ENCODE measurements at places on chromosomes 4 and X. TPM values are rescaled to one million over a fixed set of nuclear protein-coding genes. Genes with fewer than 3 reads are reported as not detected.

S100G gene
- polyA plus RNA-seq, result not detected

DDIT4L gene
- 2.1 TPM for polyA plus RNA-seq

CFAP47 gene
- polyA plus RNA-seq, result 0.02 TPM

SORCS2 gene
- polyA plus RNA-seq, result 1.6 TPM

ANK2 gene
- polyA plus RNA-seq, result 1.5 TPM

CLDN34 gene
- polyA plus RNA-seq, result not detected

DUSP9 gene
- 0.05 TPM for polyA plus RNA-seq

CITED1 gene
- polyA plus RNA-seq, result 0.41 TPM

INTS6L gene
- 2.0 TPM for polyA plus RNA-seq

IL13RA2 gene
- polyA plus RNA-seq, result 9.6 TPM

MAOB gene
- 0.93 TPM for polyA plus RNA-seq

CXCL10 gene
- not detected for polyA plus RNA-seq

CYTL1 gene
- polyA plus RNA-seq, result 3.0 TPM

- H3K36me3 ChIP-seq, result peaks cover 8% of the 10 kb centered on the region
- H3K4me3 ChIP-seq, result no peak overlapping the region
- H3K27ac ChIP-seq, result peak overlapping the region; percentile 68
Measured at GRCh38 chr4:174318829-174319764, 35.4 kb downstream of the CEP44 start.

DNA sequence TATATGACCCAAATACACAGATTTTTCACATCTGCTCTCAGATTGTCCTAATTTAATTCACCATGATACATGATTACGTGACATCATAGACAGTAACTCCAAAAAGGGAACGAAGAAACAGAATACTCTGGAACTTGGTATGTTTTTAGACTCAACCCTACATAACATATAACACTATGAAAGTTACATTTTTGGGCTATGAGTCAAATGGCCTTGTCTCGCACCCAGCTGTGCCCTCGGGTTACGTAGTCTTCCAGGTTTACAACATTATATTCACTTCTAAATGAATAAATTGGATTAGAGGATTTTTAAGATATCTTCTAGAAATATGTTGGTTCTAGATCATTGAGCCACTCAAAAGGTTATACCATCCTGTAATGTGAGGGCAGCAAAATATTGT lies 2089.6 kb upstream of the TENM3 start:
- H3K36me3 ChIP-seq, result no peaks in the 10 kb centered on the region
- DNase-seq, result no peak

GRCh38 chr4:119233750-119234149 lies 21.2 kb downstream of the USP53 start:
- no peak overlapping the region for H3K4me3 ChIP-seq
- H3K27ac ChIP-seq, result no peak overlapping the region
- peak; percentile 38 for DNase-seq
- H3K36me3 ChIP-seq, result peaks cover 9% of the 10 kb centered on the region

- no peaks in the 10 kb centered on the region for H3K36me3 ChIP-seq
- DNase-seq, result no peak
Measured at GRCh38 chrX:17792826-17793225, 55.5 kb downstream of the SCML1 start.

DNA sequence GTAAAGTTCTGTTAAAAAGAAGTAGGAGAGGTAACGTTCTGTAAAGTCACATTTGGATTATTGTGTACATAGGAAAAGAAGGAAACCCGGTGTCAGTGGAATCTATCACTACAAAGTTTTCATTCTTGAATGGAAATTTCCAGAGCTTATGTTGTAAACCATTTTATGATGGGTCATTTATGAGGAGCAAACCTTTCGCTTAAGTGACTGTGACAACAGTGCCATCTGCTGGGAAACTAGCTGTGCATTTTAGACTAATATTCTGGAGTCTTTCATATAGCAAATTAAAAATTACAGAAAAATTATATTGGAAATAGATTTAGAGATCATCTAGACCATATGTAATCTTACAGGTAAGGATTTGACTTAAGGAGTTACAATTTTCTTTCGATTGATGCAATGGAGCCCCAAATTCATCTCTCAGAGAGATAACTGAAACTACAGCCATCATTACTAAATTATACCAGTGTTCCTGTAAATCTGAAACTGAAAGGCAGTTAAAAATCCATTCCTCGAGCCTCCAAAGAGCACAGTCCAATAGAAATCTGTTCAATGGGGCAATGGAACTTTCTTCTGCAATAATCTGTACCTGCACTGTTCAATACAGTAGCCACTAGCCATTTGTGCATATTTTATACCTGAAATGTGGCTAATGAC lies 26.9 kb downstream of the ASB9 start:
- no peak overlapping the region for H3K4me3 ChIP-seq
- DNase-seq, result peak; percentile 51
- H3K4me1 ChIP-seq, result no peaks in the 10 kb centered on the region

GRCh38 chr4:54513204-54513603 lies 144.6 kb upstream of the KIT start:
- no peaks in the 10 kb centered on the region for H3K36me3 ChIP-seq
- peaks cover 9% of the 10 kb centered on the region for H3K4me1 ChIP-seq
- no peaks in the 10 kb centered on the region for H3K27me3 ChIP-seq
- H3K4me3 ChIP-seq, result no peak overlapping the region

- no peaks in the 10 kb centered on the region for H3K27me3 ChIP-seq
- H3K4me1 ChIP-seq, result no peaks in the 10 kb centered on the region
- peak overlapping the region; percentile 90 for H3K27ac ChIP-seq
- H3K36me3 ChIP-seq, result peaks cover 18% of the 10 kb centered on the region
Measured at GRCh38 chr4:39698424-39699009, 581 bp downstream of the UBE2K start.

DNA sequence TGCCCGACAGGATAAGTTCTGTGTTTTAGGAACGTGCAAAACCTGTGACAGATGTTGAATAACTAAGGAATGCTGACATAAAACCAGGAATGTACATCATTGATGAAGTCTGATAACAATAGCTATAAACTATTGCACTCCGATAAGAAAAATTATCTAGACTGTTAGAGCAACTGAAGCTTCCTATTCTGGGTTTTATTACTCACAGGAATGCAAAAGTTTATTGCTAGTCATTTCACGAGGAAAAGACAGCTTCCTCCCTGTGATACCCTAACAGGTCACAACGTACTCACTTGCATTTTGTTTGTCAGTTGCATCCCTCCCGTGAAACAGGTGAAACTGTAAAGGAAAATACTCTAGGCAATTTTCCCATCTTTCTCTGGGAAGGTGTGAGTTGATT lies 65.9 kb downstream of the CLDN22 start:
- H3K4me3 ChIP-seq, result no peak overlapping the region
- no peak for DNase-seq
- no peak overlapping the region for H3K27ac ChIP-seq
- H3K4me1 ChIP-seq, result no peaks in the 10 kb centered on the region
- H3K36me3 ChIP-seq, result peaks cover 14% of the 10 kb centered on the region
- H3K27me3 ChIP-seq, result no peaks in the 10 kb centered on the region

DNA sequence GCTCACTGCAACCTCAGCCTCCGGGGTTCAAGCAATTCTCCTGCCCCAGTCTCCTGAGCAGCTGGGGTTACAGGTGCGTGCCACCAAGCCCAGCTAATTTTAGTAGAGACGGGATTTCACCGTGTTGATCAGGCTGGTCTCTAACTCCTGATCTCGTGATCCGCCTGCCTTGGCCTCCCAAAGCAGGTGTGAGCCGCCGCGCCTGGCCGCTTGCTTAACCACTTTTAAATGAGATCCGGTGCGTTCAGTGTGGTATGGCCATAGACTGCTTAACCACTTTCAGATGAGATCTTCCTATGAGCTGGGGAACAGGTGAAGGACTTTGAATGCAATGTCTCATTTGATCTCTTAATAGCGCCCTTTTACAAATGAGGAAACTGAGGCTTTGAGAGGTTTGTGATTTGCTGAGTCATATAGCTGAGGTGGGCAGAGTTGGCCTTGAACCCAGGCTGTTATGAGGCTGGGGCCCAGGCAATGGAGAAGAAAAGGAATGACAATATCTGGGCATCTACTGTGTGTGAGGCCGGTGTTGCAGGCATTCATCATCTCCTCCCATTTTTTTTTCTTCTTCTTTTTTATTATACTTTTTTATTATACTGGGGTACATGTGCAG lies 41.9 kb upstream of the NSG1 start:
- no peaks in the 10 kb centered on the region for H3K27me3 ChIP-seq
- no peak for DNase-seq
- H3K4me3 ChIP-seq, result no peak overlapping the region
- no peaks in the 10 kb centered on the region for H3K36me3 ChIP-seq
- H3K4me1 ChIP-seq, result no peaks in the 10 kb centered on the region

- no peaks in the 10 kb centered on the region for H3K27me3 ChIP-seq
- no peak overlapping the region for H3K27ac ChIP-seq
- H3K36me3 ChIP-seq, result peaks cover 3% of the 10 kb centered on the region
- no peak for DNase-seq
- H3K4me1 ChIP-seq, result no peaks in the 10 kb centered on the region
Measured at GRCh38 chr4:20172070-20172760, 79.5 kb upstream of the SLIT2 start.

- H3K27ac ChIP-seq, result no peak overlapping the region
- no peaks in the 10 kb centered on the region for H3K36me3 ChIP-seq
- no peak overlapping the region for H3K4me3 ChIP-seq
- DNase-seq, result no peak
- H3K4me1 ChIP-seq, result no peaks in the 10 kb centered on the region
Measured at GRCh38 chrX:13808865-13809264, 8.0 kb downstream of the GPM6B start.

DNA sequence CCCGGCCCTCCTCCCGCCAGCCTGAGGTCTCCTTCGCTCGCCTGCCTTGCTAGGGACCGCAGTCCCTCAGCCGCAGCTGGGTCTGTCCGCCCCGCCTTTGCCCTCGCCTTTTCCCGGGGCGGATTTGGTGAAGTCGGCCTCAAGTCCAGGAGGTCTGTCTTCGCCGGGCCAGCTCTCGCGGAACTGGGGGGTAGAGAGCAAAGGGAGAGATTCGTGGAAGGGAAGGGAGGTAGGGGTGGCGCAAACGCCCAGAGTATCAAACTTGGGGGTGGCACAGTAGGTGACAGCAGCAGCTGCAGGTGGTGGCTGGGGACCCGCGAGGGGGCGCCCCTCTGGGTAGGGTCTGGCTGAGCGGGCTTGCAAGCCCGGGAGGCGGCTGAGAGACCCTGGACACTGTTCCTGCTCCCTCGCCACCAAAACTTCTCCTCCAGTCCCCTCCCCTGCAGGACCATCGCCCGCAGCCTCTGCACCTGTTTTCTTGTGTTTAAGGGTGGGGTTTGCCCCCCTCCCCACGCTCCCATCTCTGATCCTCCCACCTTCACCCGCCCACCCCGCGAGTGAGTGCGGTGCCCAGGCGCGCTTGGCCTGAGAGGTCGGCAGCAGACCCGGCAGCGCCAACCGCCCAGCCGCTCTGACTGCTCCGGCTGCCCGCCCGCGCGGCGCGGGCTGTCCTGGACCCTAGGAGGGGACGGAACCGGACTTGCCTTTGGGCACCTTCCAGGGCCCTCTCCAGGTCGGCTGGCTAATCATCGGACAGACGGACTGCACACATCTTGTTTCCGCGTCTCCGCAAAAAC lies at the start of gene NPY2R:
NPY2R (plus strand) TSS at position 379 of the 797 bp plus-strand sequence. CDS start 5,304 bp downstream, outside the sequence.
- no peak within 1 kb of the TSS for H3K27ac ChIP-seq
- DNase-seq, result peak; percentile 69
- peak within 1 kb of the TSS; percentile 42 for H3K4me3 ChIP-seq

DNA sequence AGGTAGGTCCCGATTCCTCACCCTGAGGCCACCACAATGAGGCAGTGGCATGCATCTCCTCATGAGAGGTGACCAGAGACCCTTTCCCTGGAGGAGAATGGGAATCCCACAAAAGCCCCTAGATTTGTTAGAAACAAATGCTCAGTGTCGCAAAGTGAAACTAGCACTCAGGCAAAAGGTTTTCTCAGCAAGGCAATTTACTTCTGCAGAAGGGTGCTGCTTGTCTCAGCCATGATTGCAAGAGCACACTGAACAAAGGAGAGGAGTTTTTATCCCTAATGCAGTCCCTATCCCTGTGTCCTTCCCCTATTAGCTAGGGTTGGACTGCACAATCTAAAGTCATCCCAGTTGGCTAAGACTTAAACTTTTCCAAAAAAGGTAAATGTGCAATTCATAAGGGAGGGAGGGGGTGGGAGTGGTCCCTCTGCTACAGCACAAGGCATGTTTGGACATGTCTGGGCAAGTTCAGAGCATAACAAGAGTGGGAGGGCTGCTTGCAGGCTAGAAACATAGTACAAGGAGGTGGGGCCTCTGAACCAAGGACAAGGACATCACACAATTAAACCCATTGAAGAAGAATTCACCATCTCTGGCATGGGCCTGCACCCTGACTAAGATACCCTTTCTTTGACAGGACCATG lies 185.3 kb downstream of the CCNG2 start:
- no peak overlapping the region for H3K4me3 ChIP-seq
- no peak overlapping the region for H3K27ac ChIP-seq
- H3K4me1 ChIP-seq, result no peaks in the 10 kb centered on the region
- no peaks in the 10 kb centered on the region for H3K36me3 ChIP-seq
- no peak for DNase-seq

DNA sequence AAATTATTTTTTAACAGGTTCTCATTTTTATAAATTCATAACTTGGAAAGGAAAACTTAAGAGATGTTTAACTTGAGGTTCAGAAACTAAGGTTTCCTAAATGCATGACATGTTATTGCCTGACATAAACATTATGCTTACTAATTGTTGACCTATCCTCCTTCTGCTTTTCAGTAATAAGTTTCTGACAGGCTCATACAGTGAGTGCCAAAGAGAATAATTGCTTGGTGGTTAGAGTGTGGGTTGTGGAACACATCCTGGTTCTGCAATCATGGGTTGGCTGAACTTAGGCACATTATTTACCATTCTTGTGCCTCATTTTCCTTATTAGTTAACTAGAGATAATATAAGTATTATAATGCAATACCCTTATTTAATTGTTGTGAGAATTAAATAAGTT lies 56.5 kb downstream of the BMPR1B start:
- no peaks in the 10 kb centered on the region for H3K27me3 ChIP-seq
- DNase-seq, result no peak
- no peak overlapping the region for H3K4me3 ChIP-seq
- H3K36me3 ChIP-seq, result no peaks in the 10 kb centered on the region

GRCh38 chr4:113209652-113210320 lies 160.3 kb downstream of the ANK2 start:
- no peaks in the 10 kb centered on the region for H3K27me3 ChIP-seq
- DNase-seq, result no peak

GRCh38 chr4:65777270-65777669 lies 107.0 kb upstream of the EPHA5 start:
- H3K27me3 ChIP-seq, result no peaks in the 10 kb centered on the region
- no peaks in the 10 kb centered on the region for H3K36me3 ChIP-seq
- H3K4me1 ChIP-seq, result no peaks in the 10 kb centered on the region

GRCh38 chr4:1211891-1212545 lies 36.9 kb downstream of the CTBP1 start:
- peaks cover 4% of the 10 kb centered on the region for H3K36me3 ChIP-seq
- no peak for DNase-seq
- H3K4me3 ChIP-seq, result no peak overlapping the region
- no peak overlapping the region for H3K27ac ChIP-seq
